HFFc6 (cell line): ENCODE measurements at places on chromosomes 1 and 21. TPM values are rescaled to one million over a fixed set of nuclear protein-coding genes. Genes with fewer than 3 reads are reported as not detected.

- no peak for DNase-seq
These were observed 193.2 kb downstream of the C1orf94 start for GRCh38 chr1:34369701-34370455.

- no peak for DNase-seq
These were observed 21.6 kb upstream of the RGL1 start for GRCh38 chr1:183783342-183783741.

Gene RRAGC
- 24.0 to 25.7 TPM (median 24.9 TPM) in 3 replicates for total RNA-seq

GRCh38 chr1:31815307-31815645 is 546 bp downstream of the SPOCD1 start:
- no peak for DNase-seq

Gene RIMKLA
- not detected in 3 replicates for total RNA-seq

Gene OR2L5
- total RNA-seq, result not detected in 3 replicates

GRCh38 chr1:21295002-21295401 is 4.7 kb upstream of the ECE1 start:
- no peak for DNase-seq

Gene PDZK1IP1
- total RNA-seq, result not detected in 2 replicates

Gene MIA3
- total RNA-seq, result 55.5 to 58.7 TPM (median 57.4 TPM) in 3 replicates

- DNase-seq, result no peak
These were observed 249.4 kb downstream of the PLPP3 start for GRCh38 chr1:56329970-56330369.

DNA sequence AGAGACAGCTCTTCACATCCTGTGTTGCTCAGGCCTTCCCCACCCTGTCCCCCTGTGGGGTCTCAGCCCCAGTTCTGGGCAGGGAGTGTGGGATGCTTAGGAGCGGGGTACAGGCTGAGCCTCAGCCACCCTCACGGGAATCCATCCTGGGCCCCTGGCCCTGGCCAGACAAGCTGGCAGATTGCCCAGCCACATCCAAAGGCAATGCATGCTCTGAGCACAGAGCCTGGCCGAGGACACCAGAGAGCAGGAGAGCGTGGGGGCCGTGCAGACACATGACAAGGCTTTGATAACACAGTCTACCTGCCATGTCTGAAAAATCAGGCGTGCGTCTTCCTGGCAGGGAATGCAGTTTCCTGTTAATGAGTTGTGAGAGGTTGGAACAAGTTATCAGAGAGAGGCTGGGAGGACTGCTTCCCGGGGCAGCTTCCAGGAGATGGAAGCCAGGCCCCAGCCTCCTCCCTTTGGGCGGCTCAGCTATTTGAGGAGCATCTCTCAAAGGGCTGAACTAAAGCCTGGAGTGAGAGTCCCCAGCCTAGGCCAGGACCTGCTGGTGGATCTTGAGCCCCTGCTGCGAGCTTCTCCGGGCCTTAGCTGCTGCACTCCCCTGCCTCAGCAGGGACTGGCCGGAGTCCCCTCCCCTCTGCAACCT is 72.2 kb upstream of the SELENON start:
- no peak for DNase-seq

- no peak for DNase-seq
These were observed 90.9 kb downstream of the PIK3R3 start for GRCh38 chr1:46041551-46041950.

DNA sequence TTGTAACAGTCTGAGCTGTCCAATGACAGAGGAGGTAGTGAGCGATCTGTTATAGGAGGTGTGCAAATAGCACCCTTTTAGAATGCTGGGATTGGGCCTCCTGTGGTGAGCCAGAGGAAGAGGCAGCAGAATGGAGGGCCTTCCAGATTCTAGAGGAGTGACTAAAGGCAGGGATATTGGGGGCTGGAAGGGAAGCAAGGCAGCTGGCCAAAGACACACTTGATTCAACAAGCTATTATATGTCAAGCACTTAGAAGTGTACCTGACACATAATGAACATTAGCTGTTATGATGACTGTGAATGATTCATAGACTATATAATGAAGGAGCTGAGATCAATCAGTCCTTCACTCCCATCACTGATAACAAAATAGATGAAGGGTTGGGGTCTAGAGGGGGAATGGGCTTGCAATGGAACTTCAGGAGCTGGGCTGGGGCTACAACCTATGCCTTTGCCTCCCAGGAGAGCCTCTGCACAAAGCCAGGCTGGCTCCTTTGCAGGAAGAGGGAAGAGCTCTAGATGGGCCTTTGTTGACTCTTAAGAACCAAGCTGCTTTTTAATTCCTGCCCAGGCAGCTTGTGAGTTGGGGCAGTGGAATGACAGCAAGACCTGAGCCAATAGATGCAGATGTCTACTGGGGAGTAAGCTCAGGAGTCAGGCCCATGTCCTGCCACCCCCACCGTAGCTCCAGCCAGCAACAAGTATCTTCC is 2.3 kb upstream of the MKNK1 start:
- DNase-seq, result no peak

Gene VAV3
- total RNA-seq, result not detected in 3 replicates

- no peak for DNase-seq
These were observed 3.0 kb upstream of the EPHX4 start for GRCh38 chr1:92026806-92027205.

DNA sequence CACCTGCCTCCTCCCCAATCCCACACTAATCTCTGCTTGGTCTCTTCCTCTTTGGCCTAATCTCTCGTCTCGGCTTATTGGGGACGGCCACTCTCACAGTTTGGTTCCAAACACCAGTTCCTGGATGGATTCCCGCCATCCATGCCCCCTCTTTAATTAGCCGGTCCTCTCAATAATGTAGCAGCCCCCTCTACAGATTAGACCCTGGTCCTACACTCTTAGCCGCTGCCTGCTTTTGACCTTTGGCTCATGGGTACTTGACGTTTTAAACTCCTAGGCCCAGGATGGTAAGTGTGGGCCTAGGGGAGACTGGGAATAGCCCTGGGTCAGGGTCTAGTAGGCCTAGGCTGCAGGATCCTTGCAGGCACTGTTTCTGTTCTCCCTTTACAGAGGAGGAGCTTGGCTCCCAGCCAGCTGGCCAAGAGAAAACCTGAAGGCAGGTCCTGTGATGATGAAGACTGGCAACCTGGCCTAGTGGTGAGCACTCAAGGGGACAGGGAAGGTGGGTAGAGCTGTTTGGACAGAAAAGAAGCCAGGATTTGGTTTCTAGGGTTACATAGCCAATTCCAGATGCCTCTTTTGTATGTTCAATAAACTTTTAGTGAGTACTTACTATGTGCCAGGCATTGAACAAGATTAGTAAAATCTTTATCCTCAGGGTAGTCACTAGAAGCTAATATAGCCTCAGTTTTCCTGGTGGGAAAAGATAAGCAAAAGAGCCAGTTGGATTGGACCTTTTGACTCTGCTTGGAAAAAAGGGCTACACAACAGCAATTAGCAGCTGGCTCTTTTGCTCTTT is 758 bp downstream of the RAD54L start:
- DNase-seq, result no peak

GRCh38 chr1:182484531-182485257 is 34.7 kb downstream of the RGSL1 start:
- no peak for DNase-seq

Gene S1PR1
- 5.0 to 10.0 TPM (median 9.3 TPM) in 3 replicates for total RNA-seq

DNA sequence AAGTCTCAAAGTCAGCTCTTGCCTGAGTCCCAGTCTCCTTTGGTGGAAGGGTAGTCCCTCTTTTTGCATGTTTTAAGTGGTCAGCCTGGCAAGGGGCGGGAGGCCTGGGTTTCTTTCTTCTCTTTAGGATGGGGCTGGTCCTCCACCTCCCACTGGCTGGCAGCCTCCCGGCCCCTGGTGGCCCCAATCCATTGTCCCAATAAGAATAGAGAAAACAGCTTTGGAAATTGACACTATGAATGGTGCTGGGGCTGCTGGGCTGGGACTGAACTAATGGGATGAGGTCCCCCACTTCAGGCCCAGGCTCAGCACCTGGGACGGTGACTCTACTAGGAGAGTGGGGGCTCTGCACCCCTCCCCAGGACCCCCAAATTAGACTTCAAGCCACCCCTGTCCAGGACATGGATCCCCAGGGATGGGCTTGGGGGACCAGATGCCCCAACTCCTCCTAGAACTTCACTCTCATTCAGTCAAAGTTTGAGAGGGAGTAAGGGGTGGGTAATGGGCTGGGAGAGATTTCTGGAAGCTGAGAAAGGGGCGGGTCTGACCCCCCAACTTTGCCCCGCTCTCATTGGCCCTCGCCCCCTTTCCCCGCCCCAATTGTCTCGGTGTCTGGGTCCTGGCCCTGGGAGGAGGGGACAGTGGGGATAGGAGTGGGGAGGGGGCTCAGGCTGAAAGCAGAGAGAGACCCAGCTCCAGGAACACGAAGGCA is 18.2 kb downstream of the SLC27A3 start:
- DNase-seq, result no peak

Gene CR2
- total RNA-seq, result not detected in 3 replicates

- no peak for DNase-seq
These were observed 12.9 kb upstream of the LEMD1 start for GRCh38 chr1:205434738-205435137.

DNA sequence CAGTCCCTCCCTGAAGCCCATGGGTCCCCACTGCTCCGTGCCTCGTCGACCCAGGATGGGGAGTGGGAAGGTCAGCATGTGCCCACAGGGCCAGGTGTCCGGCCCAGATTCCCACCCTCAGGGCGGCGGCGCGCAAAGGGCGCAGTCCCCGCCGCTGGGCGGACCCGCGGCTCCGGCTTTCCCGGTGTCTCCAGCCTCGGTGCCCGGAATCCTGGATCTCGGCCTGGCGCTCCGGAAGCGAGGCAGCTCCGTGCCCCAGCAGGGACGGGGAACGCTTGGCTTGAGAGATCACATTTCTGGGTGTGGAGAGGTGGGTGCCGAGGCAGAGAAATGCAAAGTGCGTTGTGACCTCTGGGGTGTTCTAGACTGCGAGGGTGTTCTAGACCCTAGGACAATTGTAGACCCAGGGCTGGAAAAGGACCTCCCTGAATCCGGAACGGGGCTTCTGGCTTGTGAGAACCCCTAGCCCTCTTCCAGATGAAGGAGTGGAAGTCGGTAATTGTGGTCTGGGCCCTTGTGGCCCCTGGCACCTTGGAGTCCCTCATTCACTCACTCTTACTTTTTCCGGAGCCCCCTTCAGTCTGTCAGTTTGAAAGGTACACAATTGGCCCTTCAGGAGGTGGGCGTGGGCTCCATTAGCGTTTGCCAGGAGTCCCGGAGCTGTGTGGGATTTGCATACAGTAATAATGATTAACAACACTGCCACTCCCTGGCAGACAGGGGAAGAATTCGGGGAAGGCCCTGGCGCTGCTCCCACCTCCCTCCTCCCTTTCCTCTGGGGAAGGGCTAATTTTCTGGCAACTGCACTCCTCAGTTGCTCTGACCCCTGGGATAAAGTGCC is 1.6 kb upstream of the KCND3 start:
- DNase-seq, result peak; percentile 17

GRCh38 chr1:101507547-101507971 is 270.7 kb downstream of the S1PR1 start:
- no peak for DNase-seq

- no peak for DNase-seq
These were observed 9.7 kb upstream of the RUNX3 start for GRCh38 chr1:24939675-24940193.

DNA sequence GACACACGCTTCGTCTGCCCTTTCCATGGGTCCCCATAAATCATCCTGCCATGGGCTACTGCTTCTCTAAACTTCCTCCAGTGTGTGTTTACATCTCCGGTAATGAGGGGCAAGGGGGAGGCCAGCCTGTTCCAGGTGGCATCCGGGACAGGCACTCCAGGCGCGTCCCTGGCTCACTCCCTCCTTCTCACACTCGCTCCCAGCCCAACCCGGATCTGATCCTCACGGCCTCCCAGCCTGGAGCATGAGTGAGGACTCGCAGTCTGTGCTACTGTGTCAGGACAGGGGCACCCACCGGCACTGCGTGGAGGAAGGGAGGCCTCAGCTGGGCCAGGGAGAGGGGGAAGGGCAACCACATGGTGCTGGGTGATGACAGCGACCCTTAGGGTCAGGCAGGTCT is 225.4 kb downstream of the TRABD2B start:
- DNase-seq, result no peak

GRCh38 chr21:43684424-43684823 is 25.1 kb downstream of the RRP1B start:
- no peak for DNase-seq

Gene RNF186
- not detected in 3 replicates for total RNA-seq

Gene ASTN1
- total RNA-seq, result not detected in 3 replicates

- DNase-seq, result peak; percentile 39
These were observed 8.0 kb downstream of the ELOA start for GRCh38 chr1:23751050-23751814.

DNA sequence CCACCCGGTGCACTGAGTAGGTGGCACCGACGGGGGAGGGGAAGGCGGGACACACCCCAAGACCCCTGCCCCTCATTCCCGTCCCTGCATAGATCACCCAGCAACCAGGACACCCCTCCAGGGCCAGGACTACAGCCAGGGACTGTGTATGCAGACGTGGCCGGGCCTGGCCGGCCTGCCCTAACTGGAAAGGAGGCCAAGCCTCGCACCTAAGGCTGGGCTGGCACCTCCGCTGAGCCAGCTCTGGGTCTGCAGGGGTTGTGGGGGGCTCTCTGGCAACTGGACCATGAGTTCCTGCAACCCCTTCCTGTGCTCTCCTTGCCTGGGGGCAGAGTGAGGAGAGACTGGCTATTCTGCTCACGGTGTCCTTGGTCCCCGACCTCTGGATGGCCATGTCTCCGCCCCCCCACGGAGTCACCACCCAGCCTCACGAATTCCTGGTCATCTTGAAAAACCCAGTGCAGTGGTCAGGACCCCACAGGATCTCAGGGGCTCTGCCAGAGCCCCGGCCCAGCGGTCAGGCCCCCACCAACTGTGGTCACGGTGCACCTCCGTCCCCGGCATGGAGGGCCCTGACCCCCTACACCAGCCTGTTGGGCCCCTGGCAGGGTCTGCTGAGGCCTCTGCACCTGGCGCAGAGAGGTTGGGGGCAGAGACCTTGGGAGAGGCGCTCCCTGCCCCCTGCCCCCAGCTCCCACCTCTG is 1.1 kb upstream of the FNDC10 start:
- DNase-seq, result no peak

DNA sequence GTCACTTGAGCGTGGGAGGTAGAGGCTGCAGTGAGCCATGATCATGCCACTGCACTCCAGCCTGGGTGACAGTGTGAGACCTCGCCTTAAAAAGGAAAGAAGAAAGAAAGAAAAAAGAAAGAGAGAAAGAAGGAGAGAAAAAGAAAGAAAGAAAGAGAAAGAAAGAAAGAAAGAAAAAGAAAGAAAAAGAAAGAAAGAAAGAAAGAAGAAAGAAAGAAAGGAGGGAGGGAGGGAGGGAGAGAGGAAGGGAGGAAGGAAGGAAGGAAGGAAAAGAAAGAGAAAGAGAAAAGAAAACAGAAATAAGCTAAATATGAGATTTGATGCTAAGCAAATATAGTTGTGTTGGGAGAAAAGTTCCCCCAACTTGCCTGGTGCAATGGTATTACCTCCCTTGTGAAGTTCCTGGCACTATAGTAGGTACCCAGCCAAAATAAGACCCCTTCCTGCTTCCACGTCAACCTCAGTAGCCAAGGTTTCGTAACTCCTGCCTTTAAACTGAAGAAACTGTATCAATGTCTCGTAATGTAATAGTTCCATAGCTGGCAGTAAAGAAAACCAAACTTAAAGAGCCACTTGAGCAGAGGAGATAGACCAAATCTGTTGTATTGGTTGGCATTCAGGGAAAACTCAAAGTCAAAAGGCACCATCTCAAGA is 88.1 kb upstream of the HNRNPU start:
- DNase-seq, result no peak
